NCI-H82 (cell line): ENCODE measurements at places on chromosomes 2 and 18.

DNA sequence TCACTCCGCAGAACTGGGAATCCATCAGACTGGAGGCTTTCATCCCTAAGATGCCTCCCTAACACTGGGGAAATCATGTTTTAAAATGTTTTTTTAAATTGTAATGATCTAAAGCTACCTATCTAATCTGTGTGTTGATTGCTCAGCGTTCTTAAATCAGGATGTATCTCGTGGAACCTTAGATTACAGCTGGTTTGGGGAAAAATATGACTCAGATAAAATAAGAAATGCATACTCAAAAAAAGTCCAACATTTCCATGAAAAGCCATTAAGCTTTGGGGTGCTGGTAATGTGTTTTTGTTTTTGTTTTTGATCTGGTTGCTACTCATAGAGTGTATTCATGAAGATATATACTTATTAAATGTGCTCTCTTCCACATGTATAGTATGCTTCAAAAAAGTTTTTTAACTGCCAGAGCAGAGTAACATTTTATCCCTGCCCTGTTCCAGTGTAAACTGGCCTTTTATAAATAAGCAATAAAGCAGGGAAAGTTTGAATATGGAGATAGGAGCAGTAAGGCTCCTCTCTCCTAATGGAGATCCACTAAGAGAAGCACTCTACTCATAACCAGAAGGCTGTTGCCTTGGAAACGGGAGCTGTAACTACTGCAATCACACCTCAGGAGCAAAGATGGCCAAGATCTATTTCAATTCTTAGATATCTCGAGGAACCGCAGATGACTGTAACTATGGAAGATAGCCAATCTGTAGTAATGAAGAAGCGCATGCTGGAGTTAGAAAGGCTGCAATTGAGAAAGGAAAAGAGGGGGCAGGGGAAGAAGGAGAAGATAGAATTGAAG, 41.6 kb downstream of the ANKRD44 start:
- no peak for DNase-seq

DNA sequence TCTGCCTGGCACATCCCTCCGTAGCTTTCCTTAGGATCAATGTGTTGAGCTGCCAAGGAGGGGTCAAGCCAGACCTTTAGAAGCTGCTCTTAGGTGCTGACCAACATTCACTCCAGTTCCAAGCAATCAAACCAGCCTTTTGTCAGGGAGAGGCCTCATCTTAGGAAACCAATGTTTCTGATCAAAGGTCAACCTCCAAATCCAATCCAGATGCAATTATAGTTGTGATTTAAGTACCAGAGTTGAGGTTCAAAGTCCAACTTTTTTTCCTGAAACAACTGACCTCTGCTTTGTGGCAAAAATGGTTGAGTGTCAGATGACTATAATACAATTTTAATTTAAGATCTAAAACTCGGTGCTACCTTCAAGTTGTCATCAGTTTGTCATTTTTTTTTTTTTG, 303.4 kb downstream of the ALK start:
- DNase-seq: no peak

GRCh38 chr2:191178806-191179514, 28.2 kb upstream of the STAT4 start:
- DNase-seq: no peak

DNA sequence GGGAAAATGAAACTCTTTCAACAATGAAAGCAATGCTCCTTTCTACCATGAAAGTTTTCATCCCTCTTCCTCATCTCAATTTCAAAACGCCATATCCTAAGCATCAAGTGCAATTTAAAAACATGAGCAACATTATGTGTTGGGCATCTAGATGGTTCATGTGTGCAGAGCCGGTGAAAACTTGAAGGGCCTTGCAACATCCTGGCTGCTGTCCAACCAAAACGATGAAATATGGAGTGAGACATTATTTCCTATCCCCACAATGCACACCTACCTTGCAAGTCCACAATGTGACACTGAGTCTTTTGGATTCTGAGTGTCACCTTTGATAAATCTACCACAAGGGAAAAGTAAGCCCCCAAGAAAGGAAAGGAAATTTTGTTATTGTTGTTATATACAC, 110.0 kb downstream of the NCKAP5 start:
- DNase-seq: no peak

GRCh38 chr2:25228848-25229278, 60.5 kb upstream of the POMC start:
- DNase-seq: peak; percentile 96

DNA sequence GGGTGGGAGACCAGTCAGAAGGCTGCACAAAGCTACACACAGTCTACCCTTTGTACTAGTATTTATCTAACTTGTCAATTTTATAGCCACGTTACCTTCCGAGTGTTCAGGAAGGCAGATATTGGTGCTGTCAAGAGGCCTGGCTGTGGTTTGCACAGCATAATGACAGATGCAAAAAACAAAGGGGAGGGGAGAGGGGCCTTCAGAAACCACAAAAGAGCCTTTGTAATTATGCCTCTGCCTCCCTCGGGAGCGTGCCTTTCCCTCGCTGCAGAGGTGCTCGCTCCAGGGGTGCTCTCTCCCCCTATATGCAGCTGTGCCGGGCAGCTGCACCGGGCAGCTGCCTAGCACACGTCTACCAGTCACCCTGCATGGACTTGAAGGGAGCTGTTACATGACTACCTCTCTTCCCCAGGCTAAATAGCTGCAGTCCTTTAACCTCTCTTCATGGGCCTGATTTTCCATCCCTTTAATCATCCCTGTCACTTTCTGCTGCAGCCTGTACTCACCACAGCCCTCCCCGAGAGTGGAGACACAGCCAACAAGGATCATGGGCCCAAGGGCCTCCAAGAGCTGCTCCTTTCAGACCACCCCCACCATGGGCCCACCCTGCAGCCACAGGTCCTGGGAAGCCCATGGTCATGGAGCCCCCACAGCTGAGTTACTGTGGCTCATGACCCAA, 168.4 kb upstream of the PKDCC start:
- DNase-seq: no peak

DNA sequence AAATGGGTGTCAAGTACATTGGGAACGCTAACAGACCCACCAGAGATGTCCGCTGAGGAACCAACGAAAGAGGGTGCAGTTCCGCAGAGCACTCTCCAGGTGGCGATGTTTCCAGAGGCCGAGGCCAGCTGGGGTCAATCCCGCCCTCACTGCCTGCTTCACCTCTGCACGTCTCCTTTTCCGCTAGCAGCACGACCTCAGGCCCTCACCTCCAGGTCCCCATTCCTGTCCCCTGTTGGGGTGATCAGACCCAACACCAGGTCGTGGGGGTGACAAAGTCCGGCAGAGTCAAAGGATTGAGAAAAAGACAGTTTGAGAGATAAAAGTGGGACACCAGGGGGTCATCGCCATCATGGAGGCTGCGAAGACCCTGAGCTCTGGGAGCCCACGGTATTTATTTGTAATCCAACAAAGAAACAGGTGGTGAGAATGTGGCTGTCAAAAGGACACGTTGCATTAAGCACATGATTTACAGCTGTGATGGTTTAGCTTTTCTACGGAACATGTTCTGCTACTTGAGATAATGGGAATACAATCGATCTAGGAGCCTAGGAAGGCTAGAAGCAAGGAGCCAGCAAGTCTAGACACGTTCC, 27.3 kb downstream of the ZAP70 start:
- DNase-seq: peak; percentile 61

DNA sequence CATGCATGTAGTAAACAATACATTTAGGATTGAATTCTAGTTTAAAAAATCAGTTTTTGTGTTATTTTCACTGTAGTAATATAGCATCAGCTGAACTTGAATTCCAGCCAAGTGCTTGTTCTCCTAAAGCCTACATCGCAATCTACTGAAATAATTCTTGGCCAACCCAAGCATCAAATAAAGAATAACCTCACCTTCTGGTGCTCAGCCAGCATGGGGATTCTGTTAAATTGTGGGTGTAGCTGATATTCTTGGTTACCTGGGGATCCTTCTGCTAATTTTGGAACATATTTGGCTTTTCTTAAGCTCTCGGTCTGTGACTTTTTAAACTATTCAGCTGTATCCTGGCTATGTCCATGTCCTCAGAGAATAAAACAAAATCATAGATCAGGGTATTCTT, 248.8 kb downstream of the NRXN1 start:
- DNase-seq: no peak

DNA sequence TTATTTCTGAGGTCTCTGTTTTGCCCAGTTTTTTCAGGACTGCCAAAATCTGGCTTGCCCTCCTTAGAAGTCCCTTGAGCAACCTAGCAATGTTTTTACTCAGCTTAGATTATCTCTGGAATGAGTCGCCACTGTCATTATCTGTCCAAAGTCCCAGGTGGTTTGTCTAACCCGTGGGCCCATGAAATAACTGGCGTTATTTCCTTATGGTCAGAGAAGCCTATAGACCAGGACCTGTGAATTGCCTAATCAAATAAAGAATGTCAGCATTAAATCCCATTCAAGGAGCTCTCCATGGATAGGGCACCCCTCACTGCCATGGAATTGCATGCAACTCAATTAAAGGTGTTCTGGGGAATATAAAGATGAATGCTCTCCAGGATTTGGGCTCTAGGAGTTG, 373.9 kb downstream of the SETBP1 start:
- DNase-seq: no peak

DNA sequence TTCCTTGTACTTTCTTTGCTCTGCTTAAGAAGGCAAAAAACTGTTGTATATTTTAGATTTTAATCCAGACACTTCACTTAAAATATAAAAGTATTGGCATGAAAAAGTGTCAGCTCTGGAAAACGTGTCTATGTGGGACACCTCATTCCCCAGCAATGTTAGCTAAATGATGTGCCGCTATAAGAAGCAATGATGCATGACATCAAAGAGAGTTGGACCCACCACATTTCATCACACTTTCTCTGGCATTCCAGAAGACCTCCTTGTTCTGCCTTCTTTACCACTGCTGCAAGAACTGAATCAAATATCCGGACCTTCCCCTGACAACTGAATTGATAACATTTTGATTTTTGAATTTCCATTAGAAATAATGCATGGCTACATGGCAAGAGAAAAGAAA, 242.4 kb upstream of the TANK start:
- no peak for DNase-seq

- no peak for DNase-seq
These were observed 511.6 kb downstream of the PLCL1 start for GRCh38 chr2:198315791-198316630.

GRCh38 chr18:56902653-56903052, 244.2 kb upstream of the BOD1L2 start:
- DNase-seq: no peak

DNA sequence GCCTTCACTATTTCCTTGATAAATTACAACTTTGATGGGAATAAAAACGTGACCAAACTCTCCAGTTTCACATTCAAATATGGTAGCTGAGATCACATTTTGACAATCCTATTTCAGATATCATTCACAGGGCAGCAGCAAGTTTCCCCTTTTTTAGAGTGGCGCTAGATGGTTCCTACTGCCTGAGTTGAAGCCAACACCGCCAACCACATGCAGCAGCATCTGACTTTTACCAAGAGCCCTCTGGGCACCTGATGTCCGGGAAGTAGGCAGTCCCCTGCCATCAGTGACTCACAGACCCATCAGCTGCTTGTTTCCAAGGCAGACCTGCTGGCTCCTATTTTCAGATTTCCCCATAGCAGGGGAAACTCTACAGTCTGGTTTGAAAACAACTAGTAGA, 4.0 kb upstream of the MREG start:
- no peak for DNase-seq

GRCh38 chr2:1621041-1621440, 123.3 kb downstream of the PXDN start:
- no peak for DNase-seq

DNA sequence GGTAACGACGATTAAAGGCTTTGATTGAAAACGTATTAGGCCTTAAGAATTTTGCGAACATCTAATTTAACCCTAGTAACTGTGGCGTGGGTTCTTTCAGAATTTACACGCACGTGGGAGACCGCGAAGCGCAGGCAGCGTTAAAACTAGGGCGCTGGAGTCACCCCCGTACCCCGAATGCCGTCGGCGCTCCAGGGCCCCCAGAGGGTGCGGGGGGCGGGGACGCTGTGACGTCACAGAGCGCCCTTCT, 673 bp upstream of the SMCHD1 start:
- no peak for DNase-seq

- no peak for DNase-seq
These were observed 410.0 kb upstream of the TNP1 start for GRCh38 chr2:217269701-217270484.

DNA sequence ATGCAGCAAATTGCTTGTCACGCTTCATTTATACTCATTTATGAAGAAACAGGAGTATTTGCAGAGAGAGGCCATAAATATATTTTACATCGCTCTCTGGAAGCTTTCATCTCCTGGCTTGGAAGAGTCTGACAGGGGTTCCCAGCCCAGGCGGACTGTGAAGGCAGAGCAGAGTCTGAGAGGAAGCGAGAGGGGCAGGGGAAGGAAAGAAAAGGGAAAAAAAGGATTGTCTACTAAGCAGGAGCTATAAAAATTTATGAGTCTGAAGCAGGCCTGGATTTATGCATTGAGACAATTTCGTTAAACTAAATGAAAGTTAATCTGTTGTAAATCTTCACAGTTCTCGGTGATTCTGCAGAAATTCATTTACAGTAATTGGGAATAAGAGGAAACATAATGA, 143.9 kb upstream of the GYPC start:
- DNase-seq: no peak
